ENCODE measurements at places on chromosomes 6 and 20.

DNA sequence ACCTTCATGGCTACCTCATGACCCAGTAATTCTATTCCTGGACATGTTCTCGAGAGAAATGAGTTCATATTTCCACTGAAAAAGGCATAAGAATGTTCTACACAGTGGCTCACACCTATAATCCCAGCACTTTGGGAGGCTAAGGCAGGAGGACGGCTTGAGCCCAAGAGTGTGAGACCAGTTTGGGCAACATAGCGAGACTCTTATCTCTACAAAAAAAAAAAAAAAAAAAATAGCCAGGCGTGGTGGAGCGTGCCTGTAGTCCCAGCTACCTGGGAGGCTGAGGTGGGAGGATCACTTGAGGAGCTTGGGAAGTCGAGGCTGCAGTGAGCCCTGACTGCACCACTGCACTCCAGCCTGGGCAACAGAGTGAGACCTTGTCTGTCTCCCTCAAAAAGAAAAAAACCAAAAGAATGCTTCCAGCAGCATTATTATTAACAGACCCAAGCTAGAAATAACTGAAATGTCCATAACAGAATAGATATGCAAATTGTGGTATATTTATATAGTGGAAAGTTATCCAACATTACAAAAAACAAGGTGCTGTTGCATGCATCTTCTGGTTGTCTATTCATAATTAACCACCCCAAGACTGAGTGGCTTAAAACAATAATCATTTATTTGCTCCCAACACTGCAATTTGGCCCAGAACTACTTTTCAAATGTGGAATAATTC, 9.4 kb upstream of the RAB44 start:
- no peak for DNase-seq

- no peak for DNase-seq
These were observed 266.8 kb upstream of the PLN start for GRCh38 chr6:118281291-118281690.

DNA sequence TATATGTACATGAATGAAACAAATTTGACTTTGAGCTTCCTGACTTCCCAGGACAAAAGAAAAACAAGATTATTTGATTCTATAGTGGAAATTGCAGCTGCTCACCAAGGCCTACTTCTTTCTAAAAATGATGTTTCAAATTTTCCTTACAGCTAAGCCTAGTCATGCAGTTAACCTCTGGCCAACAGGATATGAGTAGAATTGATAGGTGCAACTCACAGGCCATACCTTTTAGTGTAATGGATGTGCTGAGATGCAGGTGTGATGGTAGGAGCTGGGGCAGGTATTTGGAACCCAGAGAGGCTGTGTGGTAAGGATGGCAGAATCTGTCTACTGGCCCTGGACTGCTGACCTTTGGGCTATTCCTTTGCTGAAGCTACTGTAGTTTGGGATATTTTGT, 230.9 kb upstream of the PREP start:
- no peak for DNase-seq

DNA sequence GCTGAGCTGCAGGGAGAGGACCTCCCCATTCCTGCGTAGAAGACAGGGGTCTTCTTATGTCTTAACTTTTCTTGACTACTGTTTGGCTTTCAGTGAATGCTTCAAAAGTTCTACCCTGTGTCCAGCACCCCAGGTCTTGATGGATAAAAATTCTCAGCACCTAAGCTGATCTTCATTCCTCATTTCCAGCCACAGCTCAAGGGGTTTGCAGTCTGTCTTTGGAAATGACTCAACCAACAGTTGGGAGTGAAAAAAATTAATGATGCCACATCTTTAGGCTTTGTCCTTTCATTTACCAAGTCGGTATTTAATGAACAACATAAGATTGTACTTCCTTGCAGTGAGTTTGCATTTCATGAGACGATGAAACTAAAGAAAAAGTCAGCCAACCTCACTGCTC, 40.3 kb downstream of the PRDM1 start:
- no peak for DNase-seq

DNA sequence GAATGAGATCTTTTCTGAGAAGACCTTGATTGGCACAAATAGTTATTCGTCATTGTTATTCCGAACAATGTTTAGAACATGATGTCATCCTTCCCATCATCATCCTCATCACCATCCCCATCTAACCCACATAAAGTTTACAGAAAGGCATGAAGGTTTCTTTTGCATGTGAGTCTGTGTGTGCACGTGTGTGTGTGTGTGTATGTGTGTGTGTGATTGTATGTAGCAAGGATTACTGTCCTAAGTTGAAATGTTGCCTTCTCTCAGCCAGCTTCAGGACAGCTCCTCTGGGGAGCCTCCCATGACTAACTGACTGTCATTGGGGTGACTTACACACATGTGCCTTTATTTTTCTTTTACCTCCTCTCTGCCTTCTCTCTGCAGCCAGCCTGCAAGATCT, 113.5 kb downstream of the SLC22A3 start:
- no peak for DNase-seq

DNA sequence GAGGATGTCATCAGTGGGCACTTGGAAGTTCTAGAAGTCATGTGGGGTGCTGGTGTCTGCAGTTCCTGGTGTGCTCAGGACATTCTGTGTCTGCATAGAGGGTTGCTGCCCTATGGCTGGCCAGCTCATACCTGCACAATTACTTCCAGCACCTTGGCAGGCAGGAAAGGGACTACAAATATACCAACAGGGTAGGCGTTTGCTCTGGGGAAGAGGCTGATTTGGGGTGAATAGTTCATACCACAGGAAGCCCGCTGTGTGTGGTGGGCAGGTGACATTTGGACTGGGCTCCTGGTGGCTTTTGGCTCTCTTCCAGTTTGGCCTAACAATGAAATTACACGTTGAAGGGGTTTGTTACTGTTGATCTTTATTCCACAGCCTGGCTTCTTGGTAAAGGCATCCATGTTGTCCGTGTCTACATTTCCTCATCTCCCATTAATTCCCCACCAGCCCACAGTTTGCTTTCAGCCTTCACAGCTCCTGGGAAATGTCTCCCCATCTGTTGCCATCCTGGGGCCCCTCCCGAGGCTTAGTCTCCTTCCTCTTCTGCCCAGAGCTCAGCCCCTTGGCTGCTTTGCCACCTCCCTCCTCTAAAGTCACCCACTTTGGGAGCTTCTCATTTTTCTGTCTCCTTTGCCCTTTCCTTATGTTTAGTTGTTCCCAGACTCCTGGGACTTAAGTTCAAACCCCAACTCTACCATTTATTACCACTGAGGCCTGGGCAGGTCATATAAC, 88.1 kb downstream of the RSPH3 start:
- DNase-seq: no peak

DNA sequence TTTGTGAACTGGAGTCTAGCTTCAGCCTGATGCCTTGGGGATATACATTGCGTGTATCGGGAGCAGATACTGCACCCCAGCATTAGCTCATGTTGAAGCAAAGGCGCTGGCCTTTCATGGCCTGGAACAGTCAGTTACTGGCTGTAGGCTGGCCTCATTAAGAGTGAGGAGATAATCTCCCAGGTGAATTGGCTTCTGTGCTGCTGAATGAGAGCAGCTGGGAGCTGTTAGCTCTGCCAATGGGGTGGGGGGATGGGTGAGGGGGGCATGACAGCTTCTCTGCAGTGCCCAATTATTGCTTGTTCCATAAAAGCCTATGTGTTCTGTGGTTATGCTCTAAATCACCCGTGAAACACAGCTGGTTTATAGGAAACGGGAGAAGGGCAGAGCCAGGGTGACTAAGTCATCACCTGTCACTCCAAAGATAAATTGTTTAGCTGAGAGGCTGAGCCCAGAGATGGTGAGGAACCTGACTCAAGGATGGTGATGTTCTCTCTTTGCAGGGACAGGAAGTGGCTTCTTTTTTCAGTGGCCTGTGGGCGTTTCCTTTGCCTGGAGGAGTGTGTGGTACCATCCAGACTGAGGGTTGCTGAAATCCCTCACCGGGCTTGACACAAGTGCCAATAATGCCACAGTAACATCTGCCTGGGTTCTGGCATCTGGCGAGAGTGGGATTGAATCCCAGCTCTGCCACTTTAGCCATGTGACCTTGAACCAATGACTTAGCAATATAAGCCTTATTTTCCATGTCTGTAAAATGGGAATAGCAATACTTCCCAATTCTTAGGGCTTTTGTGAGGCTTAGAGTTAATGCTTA, 170.8 kb downstream of the BCAS1 start:
- DNase-seq: no peak

- no peak for DNase-seq
These were observed 113.7 kb downstream of the CLIC5 start for GRCh38 chr6:45901767-45902650.

GRCh38 chr20:8602389-8603116, 466.3 kb upstream of the PLCB4 start:
- no peak for DNase-seq

DNA sequence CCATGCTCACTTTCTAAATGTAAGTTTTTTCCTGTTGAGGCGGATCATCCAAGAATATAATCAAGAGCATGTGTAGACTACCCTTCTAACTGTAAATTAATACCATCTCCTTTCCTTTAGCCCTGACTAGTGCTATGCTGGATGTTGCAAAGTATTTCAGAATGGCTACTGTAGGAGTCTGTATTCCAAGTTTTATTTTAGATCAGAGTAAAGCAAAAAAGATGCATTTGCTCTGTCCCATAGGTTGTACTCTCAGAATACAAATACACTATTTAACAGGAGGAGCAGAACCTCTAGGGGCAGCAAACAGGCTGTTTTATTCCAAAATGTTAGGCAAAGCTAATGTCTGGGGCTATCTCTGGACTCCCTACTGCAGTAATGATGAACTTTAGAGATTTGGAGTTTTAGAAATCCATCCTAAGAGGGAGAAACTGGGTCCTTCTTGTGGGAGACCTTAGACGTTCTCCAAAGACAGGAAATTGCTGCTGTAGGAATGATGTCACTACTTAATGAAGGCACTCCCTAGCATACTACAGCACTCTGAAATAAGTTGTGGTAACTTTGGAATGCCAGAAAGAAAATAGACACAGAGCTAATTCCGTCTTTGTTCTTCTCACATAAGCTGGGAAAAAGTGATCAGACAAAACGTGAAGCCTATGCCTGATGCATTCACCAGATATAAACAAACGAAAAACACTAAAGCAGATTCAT, 392.4 kb upstream of the HS3ST5 start:
- DNase-seq: no peak

DNA sequence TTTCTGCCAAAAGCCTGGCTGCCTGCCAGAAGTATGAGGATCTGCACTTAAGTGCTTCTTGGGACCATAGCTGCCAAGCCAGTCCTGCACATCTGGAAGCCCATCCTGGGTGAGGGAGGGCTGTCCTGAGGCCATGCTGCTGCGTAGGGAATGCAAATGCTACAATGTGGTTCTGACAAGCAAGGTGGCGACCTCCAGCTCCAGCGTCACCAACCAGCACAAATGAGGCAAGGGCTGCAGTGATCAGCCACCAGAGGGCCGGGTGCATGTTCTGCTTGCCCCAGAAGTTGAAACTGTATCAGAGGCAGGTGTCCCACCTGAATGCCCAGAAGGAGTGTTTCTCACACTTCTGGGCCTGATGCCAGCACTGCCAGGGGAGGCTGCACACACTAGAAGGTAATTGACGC, 99.1 kb upstream of the KCNQ5 start:
- DNase-seq: no peak

- no peak for DNase-seq
These were observed 65.0 kb upstream of the BTN3A2 start for GRCh38 chr6:26300043-26300331.

Data from AG09319 (cell line).